A549 treated with dexamethasone at 1 μM for 4 hours (cell line): ENCODE measurements at places on chromosomes 7 and 10. TPM values are rescaled to one million over a fixed set of nuclear protein-coding genes. Genes with fewer than 3 reads are reported as not detected.

FRMD4A gene
- 3.0 to 4.4 TPM (median 4.0 TPM) in 5 replicates for total RNA-seq

ANXA8 gene
- total RNA-seq = 30.6 to 40.7 TPM (median 30.7 TPM) in 5 replicates

GRID2IP gene
- 0.05 TPM in 1 of 5 replicates, not detected in the others for total RNA-seq

CLCN1 gene
- 0.03 to 0.06 TPM (median 0.05 TPM) in 3 of 5 replicates, not detected in the others for total RNA-seq

NCF1 gene
- 0.11 to 0.43 TPM (median 0.21 TPM) in 5 replicates for total RNA-seq

MYH16 gene
- total RNA-seq = 0.25 to 0.70 TPM (median 0.40 TPM) in 5 replicates

ABCB1 gene
- 0.08 to 0.46 TPM (median 0.12 TPM) in 4 of 5 replicates, not detected in the other for total RNA-seq

OR2A25 gene
- not detected in 5 replicates for total RNA-seq

PDE6C gene
- not detected in 5 replicates for total RNA-seq

TSPAN14 gene
- 89.2 to 130 TPM (median 126 TPM) in 5 replicates for total RNA-seq

PGAM2 gene
- not detected in 5 replicates for total RNA-seq

CALD1 gene
- total RNA-seq = 153 to 255 TPM (median 221 TPM) in 5 replicates

TBXAS1 gene
- total RNA-seq = 11.8 to 15.6 TPM (median 13.3 TPM) in 5 replicates

SERPINE1 gene
- 1,539 to 2,200 TPM (median 1,878 TPM) in 5 replicates for total RNA-seq

GATA3 gene
- total RNA-seq = 3.3 to 5.3 TPM (median 4.8 TPM) in 5 replicates
